ENCODE measurements at places on chromosomes 2 and 18. TPM values are rescaled to one million over a fixed set of nuclear protein-coding genes. Genes with fewer than 3 reads are reported as not detected.
A peak's percentile ranks its signal among the peaks of the same experiment; 100 is the strongest.

DNA sequence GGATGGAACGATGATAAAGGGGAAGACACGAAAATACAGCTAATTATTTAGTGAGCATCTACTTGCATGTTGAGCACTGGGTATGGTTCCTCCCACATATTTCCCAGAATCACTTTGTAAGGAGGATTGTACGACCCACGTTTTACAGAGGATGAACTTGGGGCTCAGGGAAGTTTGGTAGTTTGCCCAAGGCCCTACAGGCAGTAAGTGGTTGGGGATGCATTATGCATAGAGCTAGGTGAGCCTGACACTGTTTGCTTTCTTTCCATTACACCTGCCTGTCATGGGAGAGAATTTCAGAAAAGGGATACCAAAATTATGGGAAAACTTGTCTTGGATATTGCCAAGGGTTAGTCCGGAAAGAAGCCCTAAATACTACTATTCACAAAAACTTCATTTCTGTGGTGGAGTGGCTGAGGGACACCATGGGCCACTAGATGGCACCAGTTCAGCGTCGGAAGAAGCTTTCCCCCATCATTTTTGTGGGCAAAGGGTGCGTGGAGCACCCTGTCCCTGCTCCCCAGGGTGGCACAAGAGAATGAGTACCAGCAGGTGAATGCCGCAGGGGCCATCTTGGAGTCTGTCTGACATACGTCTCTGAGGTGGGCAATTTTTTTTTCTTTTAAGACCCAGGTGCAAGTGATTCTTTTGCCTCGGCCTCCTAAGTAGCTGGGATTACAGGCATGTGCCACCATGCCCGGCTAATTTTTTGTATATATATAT is 23.5 kb upstream of the C18orf32 start:
- ATAC-seq, result peak; percentile 63

PIK3C3 gene
- total RNA-seq, result 23.1 TPM

GRCh38 chr2:774436-774835 is 97.2 kb upstream of the TMEM18 start:
- ATAC-seq, result no peak

- peak; percentile 55 for ATAC-seq
Measured at GRCh38 chr2:191927319-191927867, 80.5 kb upstream of the CAVIN2 start.

- no peak for ATAC-seq
Measured at GRCh38 chr2:45180033-45180746, 170.9 kb upstream of the SIX2 start.

SERPINB12 gene
- total RNA-seq, result 0.60 TPM

GRCh38 chr2:233451950-233452349 is 97.7 kb downstream of the DGKD start:
- ATAC-seq, result no peak

DNA sequence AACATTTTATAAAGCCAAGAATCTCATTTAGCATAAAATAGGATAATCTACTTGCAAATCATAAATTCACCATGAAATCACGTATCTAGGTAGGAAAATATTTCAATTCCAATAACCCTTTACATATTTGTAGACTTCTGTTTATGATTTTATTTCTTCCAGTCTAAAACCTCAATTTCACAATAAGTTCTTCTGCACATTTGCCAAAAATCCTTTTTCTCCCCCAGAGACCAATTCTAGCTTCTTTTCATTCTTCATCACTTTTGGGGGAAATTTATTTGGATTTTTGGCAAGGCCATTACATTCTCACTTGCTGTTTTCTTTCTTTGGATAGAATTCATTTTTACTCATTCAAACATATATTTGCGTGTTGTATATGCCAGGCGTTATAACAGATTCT is 86.8 kb downstream of the SPRED2 start:
- no peak for ATAC-seq

DNA sequence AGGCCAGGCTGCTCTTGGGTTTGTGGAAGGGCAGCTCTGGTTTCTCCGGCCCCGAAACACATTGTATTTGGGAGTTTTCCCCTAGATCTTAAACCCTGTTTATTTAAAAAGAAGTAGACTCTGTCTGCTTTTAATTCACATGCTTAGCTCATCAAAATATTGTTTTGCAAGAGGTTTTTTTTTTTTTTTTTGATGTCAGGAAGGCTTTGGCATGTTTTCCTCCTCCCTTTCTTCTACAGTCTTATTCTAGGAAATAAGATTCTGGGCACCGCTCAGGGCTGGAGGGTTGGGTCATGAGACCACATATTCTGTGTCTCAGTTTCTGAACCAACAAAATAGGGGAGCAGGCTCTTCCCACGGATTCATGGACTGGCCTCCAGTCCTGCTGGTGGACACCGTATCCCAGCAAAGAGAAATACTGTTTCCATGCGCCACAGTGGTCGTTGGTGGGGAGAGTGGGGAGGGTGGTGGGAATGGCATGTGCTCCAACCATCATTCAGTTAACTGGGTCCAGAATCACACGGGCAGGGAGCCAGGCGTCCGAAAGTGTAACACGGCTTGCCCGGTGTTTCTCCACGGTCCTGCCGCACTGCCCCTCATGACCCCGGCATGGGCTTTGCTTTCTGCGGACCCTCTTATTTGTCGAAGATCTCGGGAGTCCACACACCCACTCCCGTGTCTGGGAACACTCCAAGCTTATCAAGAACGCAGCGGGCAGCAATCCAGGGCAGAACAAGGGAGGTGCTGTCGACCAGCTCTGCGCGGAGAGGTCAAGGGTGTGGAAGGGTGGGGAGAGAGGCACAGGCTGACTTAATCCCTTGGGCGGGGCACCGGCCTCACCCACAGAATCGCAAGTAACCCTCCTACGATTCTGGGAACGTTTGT is 176.7 kb downstream of the GLI2 start:
- peak; percentile 79 for ATAC-seq

GRCh38 chr18:6013171-6013810 is 118.0 kb upstream of the TMEM200C start:
- no peak for ATAC-seq

DNA sequence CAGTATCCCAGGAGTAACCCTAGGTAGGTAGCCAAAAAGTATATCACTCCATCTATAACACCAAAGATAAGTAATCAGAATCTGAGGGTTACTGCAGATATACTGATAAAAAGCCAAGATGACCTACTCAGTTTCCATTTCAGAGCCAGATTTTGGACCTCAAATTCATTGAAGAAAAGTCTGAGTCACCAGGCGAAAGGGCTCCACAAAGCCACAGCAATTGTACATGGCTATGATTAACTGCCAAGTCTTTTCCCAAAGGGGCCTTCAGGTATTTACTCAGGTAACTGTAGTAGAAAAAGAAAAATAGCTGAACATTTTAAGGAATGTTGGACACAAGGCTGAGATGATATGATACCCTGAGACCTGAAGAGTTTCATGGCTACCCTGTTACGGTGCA is 75.6 kb upstream of the KCNH7 start:
- no peak for ATAC-seq

DNA sequence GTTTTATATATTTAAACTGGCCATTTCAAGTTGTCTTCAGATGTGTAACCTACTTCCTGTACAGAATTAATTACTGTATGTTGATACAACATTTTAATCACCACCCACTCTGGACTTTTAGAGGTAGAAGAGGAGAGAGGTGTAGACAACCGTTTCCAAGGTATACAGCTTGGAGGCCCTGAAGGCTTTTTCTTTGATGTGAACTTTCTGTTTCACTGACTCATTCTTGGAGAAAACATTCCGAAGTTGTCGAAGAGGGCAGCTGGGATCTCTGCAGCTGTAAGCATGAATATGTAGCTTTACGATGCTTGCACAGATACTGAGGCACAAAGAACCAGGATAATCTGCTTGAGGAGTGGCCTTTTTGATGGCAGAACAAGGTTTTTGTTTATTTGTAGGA is 137.0 kb downstream of the NCKAP5 start:
- ATAC-seq, result peak; percentile 43

- no peak for ATAC-seq
Measured at GRCh38 chr2:11711354-11711716, 35.1 kb upstream of the LPIN1 start.

DNA sequence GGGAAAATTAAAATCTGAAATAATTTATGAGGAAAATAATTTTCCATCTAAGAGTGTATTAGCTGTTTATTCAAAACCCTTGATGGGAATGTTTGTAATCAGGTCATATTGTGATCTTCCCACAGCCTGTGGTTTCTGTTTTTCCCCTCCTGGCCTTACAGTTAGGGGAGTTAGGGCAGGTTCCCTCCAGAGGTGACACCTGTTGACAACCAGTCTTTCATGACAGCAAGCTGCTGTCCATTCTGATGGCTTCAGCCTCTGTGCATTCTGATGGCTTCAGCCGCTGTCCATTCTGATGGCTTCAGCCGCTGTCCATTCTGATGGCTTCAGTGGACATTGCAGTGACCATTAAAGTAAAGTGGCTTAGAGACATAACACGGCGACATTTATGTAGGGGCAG is 328.2 kb downstream of the GBX2 start:
- no peak for ATAC-seq

CTAGE1 gene
- not detected for total RNA-seq

- ATAC-seq, result no peak
Measured at GRCh38 chr2:148560496-148560895, 84.1 kb upstream of the EPC2 start.

CXCR1 gene
- total RNA-seq, result 0.72 TPM

DNA sequence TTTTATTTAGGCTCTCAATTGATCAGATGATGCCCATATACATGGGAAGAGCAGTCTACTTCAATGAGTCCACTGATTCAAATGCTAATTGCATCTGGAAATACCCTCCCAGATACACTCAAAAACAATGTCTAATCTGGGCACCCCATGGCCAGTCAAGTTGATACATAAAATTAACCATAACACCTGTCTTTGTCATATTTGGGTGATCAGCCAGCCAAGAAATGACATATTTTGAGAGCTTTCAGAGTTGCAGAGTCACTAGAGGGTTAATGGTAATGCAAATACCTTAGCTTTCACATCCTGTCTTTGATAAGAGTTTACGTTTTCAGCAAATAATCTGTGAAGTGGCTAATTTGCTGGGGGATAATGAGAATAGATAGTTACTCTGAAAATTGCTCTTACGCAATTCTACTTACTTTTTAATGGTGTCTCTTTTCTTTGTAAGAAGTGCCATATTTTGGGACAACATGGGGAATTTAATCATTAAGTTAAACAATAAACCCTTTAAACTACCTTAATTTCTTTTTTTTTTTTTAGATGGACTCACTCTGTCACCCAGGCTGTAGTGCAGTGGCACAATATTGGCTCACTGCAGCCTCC is 49.1 kb downstream of the CCDC195 start:
- ATAC-seq, result no peak

- no peak for ATAC-seq
Measured at GRCh38 chr18:44764863-44765262, 84.2 kb downstream of the SETBP1 start.

DNA sequence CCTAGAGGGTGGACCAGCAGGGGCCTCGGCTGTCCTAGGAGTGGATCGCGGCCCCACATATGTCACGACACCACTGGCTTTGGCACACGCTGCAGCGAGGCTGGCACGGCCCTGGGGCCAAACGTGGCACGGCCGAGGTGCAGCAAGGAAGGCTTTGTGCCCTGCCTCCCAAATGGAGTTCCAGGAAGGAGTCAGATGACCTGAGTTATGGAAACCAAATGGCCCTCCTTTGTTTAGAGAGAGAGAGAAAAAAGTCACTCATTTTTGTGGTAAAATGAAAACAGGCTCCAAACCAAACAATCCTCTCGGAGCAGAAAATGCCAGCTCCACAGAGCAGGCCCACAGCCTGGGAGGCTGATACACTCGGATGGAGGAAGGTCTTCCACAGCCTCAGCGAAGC is 105.6 kb downstream of the ANTXR1 start:
- no peak for ATAC-seq

DNAJC10 gene
- total RNA-seq, result 32.1 TPM

DNA sequence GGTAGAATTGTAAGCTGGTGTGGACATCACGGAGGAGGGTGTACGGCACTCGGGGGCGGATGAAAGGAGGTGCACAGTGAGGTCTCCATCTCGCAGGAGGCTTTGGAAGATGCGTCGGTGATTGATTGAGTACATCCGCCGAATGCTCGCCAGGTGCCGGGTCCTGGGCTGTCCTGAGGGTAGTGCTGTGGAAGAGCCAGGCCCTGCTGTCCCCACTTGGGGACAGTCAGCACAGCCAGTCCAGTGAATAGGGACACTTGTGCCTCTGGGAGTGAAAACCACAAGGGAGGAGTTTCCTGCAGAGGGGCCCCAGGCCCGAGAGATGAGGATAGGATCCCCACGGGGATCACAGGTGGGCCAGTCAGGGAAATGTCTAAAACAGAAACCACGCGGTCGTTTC is 28.1 kb downstream of the MLPH start:
- no peak for ATAC-seq

DNA sequence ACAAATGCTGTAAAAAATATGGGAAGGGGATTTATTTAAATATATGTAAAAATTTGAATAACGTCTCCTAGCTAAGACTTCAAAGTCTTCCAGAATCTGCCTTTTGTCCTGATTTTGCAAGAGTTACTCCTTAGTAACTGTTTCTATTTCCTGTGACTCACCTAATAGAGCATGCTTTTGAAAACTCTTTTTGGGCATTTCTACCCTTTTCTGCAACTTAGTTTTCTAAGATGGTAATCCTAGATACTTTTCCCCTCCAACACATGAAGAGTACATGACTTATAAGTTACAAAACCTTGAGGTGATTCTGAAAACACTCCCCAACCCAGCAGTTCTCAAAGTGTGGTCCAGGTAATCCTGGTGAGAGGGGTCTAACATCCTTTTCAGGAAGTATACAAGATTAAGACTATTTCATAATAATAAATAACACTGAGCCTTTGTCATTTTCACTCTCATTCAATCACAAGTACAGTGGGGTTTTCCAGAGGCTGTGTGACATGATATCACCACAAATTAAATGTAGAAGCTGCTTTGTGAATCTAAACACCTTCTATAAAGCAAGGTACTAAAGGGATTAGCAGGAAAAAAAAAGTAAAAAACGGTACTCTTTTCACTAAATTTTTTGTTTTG is 31.9 kb downstream of the PPP4R3B start:
- ATAC-seq, result no peak

- no peak for ATAC-seq
Measured at GRCh38 chr2:105287692-105288091, 41.8 kb downstream of the TGFBRAP1 start.

GRCh38 chr2:69013840-69014821 is 1.2 kb downstream of the ANTXR1 start:
- no peak for ATAC-seq

DNA sequence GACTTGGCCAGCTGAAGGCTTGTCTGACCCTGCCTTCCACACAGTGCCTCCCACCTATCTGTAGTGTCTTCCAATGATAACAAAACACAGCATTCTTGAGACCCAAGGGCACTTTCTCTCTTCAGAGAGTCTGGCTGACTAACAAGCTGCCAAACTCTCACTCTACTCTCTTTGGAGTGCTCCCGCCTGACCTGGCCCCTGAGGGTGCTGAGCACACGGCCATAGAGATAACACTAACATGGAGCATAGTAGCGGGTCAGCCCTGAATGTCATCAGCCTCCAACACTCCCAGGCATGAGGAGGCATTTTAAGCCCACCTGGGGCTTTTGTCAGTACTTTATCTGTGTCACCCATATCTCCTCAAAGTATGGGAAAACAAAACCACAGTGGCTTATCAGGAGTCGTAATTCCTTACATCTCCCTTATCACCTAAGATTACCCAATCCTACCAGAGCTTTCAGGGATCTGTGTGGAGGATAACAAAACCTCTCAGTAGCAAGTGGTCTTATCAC is 160.3 kb upstream of the TCF4 start:
- ATAC-seq, result no peak

APCDD1 gene
- 42.2 TPM for total RNA-seq

- ATAC-seq, result no peak
Measured at GRCh38 chr2:53473775-53474311, 293.8 kb upstream of the CHAC2 start.
